ENCODE measurements at places on chromosomes 2 and 18. TPM values are rescaled to one million over a fixed set of nuclear protein-coding genes. Genes with fewer than 3 reads are reported as not detected.
A peak's percentile ranks its signal among the peaks of the same experiment; 100 is the strongest.

DNA sequence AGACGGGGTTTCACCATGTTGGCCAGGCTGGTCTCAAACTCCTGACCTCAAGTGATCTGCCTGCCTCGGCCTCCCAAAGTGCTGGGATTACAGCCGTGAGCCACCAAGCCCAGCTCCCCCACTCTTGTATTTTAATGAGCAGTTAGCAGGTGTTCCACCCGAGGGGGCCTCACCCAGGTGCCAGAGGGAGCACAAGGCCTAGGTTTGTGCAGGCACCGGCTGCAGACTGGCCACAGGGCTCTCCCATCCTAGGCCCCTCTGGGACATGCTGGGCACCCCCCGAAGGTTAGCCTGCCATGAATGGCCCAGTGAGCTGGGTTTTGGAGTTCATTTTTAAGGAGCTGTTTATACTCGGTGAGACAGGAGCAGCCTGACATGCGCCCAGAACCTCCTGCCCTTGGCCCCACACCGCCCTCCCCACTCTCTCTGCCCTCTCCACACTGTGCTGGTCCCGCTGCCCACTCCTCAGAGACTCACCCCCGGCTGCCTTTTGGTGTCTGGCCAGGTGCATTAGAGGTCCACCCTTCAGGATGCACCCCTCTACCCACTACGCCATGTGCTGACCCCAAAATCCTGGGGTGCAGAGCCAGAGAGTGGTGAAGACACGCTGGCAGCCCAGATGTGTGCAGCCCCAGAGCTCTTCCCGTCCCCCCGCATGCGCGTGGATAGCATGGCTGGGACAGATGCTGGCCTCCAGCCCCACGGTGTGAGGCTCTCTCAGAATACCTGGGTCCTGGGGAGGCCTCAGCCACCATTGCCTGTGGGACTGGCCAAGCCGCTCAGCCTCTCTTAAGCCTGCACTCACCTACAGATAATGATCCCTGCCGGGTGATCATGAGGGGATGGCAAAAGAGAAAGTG lies 11.2 kb upstream of the KLF11 start:
- no peaks in the 10 kb centered on the region for H3K27me3 ChIP-seq
- H3K36me3 ChIP-seq: no peaks in the 10 kb centered on the region
- peaks cover 6% of the 10 kb centered on the region for H3K4me1 ChIP-seq

GRCh38 chr2:68943581-68944568 lies 8.8 kb downstream of the GKN2 start:
- peak; percentile 64 for DNase-seq
- H3K27me3 ChIP-seq: no peaks in the 10 kb centered on the region
- peak overlapping the region; percentile 61 for H3K27ac ChIP-seq
- no peak overlapping the region for H3K4me3 ChIP-seq
- no peaks in the 10 kb centered on the region for H3K36me3 ChIP-seq

GRCh38 chr2:61091485-61091884 lies 25.8 kb downstream of the SANBR start:
- DNase-seq: no peak
- no peak overlapping the region for H3K4me3 ChIP-seq
- H3K27me3 ChIP-seq: no peaks in the 10 kb centered on the region
- H3K36me3 ChIP-seq: peaks cover 16% of the 10 kb centered on the region

DNA sequence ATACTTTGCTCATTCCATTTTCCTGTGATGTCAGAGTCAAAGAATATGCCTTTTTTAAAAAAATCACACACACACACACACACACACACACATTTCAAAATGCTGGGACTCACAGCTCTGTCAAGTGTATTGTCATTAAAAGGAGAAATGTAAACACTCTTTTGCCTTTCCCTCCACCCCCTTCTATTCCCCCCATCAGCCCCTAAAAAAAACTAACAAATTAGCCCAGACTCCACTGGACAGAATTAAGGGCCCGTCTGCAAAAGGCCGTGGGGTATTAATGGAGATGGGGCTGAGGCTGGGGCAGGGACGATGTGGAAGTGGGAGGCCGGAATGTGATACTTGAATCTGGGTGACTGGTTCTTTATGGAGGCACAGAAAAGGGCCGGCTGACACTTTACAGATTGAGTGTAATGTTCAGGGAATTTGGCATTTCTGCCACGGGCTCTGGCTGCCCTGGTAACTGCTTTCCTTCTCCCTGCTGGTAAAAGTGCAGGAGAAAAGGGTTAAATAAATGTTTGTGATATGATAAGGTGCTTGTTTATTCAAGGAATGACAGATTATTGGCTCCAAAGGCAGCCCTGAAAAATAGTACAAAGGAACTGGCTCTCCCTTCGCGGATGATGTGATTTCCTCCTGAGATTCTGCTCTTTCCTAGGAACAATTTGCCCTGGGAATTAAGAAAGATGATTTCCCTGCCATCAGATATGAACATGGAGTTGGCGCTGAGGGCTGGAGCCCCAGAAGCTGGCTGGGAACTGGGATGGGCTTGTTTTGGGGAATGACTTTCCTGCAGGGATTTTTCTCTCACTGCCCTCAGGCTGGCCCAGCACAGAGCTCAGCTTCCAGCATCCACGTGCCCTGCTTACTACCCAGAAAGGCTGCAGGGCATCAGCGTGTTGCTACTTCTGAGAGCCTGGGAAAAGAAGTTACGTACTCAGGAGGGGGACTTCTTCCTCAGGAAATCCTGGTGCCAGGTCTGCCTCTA lies 52.8 kb upstream of the CTAGE1 start:
- peaks cover 36% of the 10 kb centered on the region for H3K4me1 ChIP-seq
- H3K36me3 ChIP-seq: no peaks in the 10 kb centered on the region
- H3K27ac ChIP-seq: peak overlapping the region; percentile 72
- H3K4me3 ChIP-seq: no peak overlapping the region
- peak; percentile 73 for DNase-seq

DNA sequence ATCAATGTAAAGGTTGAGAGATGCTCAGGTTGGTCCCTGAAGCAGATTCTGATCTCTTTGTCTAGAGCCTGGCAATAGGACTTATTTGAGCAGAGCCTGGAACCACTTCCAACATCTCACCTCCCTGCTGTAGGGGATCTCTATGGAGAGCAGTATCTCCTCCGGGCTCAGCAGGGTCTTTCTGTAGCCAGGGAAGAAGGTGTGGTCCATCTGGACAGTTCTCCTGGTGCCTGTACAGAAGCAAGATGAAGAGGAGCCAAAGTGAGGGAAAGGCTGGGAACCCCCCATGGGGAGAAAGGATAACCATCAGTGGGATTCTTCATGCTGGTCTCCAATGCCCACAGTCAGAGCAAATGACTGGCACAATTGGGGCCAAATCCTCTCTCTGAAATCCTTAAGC lies 34.8 kb downstream of the XDH start:
- DNase-seq: no peak
- peaks cover 13% of the 10 kb centered on the region for H3K4me1 ChIP-seq
- H3K36me3 ChIP-seq: no peaks in the 10 kb centered on the region
- no peaks in the 10 kb centered on the region for H3K27me3 ChIP-seq
- no peak overlapping the region for H3K4me3 ChIP-seq
- no peak overlapping the region for H3K27ac ChIP-seq

- peaks cover 73% of the 10 kb centered on the region for H3K4me1 ChIP-seq
- H3K36me3 ChIP-seq: no peaks in the 10 kb centered on the region
- peak overlapping the region; percentile 10 for H3K27ac ChIP-seq
Observed at GRCh38 chr2:120768112-120769048, 32.7 kb downstream of the GLI2 start.

GRCh38 chr2:177328056-177328455 lies 63.5 kb upstream of the NFE2L2 start:
- H3K36me3 ChIP-seq: no peaks in the 10 kb centered on the region
- peaks cover 24% of the 10 kb centered on the region for H3K4me1 ChIP-seq
- H3K27me3 ChIP-seq: no peaks in the 10 kb centered on the region
- DNase-seq: peak; percentile 69
- no peak overlapping the region for H3K27ac ChIP-seq

DNA sequence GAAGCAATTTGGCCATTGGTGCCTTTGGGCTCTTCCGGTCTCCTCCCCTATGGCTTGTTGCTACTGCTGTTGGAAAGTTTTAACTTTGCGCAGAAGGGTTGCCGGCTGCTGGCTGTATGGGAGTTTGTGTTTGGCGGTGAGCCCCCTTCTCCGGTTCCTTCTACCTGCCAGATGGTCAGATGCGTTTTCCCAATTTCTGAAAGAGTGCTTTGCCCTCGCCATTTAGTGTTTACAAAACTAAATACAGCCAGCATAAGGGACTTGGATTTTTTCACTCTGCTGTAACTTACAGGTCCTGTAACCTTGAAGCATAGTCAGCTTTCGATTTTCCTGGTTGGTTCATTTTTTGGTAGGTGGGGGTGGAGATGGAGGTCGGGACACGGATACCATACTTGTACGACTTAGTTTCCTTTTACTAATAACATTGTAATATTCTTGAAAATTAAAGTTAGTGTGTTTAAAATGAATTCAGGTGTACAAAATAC lies 604 bp downstream of the COQ10B start:
- H3K36me3 ChIP-seq: peaks cover under 1% of the 10 kb centered on the region
- H3K4me3 ChIP-seq: peak overlapping the region; percentile 70
- peak overlapping the region; percentile 92 for H3K27ac ChIP-seq
- peak; percentile 96 for DNase-seq
- no peaks in the 10 kb centered on the region for H3K4me1 ChIP-seq

DNA sequence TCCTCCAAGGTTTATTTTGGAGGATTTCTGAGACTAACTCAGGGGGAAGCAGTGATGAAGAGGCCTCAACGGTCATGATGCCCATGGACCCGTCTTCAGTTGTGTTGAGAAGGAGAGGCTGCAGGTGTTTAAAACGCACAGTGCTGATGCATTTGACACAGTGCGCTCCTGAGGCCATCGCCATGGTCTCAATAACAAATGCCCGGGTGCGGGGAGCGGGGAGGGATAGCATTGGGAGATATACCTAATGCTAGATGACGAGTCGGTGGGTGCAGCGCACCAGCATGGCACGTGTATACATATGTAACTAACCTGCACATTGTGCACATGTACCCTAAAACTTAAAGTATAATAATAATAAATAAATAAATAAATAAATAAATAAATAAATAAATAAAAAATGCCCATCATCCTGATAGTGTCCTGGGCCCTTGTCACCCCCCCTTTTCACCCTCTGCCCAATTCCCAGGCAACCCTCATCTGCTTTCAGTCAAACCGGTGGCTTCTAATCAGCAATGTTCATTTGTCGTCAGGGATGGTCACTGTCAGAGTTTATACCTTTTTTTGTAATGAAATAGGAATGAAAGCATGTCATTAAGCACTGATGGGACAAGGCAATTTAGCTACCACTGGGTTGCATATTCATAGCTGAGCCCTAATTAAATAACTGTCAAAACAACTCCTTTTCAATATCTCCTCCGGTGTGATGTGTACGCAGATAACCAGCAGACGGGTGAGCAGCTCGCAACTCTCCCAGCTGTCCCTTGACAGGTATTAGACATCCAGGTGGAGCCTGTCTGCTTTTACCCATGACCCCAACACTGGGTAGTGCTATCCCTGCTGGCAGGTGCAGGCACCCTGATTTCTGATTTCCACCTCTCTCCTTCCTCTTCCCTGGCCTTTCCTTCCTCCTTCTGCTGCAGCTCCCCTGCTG lies 95.9 kb downstream of the KCNF1 start:
- H3K4me1 ChIP-seq: no peaks in the 10 kb centered on the region
- DNase-seq: no peak
- H3K27ac ChIP-seq: no peak overlapping the region
- H3K27me3 ChIP-seq: no peaks in the 10 kb centered on the region
- no peak overlapping the region for H3K4me3 ChIP-seq

GRCh38 chr2:77104554-77104953 lies 417.6 kb downstream of the LRRTM4 start:
- H3K4me1 ChIP-seq: no peaks in the 10 kb centered on the region
- H3K36me3 ChIP-seq: no peaks in the 10 kb centered on the region
- H3K4me3 ChIP-seq: no peak overlapping the region
- DNase-seq: no peak
- H3K27me3 ChIP-seq: no peaks in the 10 kb centered on the region
- no peak overlapping the region for H3K27ac ChIP-seq

DNA sequence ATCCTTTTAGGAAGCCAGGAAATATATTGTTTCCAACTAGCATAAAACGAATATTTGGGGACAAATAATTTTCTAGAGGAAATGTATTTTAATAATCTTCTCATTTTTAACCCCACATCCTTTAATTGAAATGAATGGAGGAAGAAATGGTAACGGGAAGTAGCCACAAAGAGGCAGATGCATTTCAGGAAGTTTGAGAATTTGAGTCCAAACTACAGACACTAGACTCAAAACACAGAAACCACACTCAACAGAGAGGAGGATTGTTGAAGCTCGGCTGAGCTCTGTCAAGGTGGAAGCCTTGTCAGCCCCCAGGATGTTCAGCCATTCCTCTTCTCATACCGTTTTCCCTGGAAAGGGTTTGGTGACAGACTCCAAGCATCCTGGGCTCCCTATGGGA lies 288.5 kb downstream of the NAPG start:
- no peaks in the 10 kb centered on the region for H3K27me3 ChIP-seq
- no peaks in the 10 kb centered on the region for H3K36me3 ChIP-seq
- no peaks in the 10 kb centered on the region for H3K4me1 ChIP-seq

DNA sequence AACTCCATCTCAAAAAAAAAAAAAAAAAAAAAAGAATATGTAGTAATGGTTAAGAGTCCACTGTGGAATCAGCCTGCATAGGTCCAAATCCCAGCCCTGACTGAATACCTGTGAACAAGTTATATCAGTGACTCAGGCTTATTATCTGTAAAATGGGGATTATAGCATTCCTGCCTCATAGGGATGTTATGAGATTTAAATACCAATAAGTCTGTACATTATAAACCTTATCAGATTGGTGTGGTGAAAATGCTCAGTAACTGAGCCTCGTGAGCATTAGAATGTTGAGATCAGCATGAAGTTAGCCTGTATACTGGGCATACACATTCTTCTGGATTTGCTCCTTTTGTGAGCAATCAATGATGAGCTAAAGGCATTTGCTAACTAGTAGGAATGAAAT lies 3.0 kb upstream of the AMMECR1L start:
- no peak overlapping the region for H3K27ac ChIP-seq
- H3K4me3 ChIP-seq: no peak overlapping the region
- no peaks in the 10 kb centered on the region for H3K36me3 ChIP-seq
- DNase-seq: no peak
- H3K4me1 ChIP-seq: peaks cover 8% of the 10 kb centered on the region

DNA sequence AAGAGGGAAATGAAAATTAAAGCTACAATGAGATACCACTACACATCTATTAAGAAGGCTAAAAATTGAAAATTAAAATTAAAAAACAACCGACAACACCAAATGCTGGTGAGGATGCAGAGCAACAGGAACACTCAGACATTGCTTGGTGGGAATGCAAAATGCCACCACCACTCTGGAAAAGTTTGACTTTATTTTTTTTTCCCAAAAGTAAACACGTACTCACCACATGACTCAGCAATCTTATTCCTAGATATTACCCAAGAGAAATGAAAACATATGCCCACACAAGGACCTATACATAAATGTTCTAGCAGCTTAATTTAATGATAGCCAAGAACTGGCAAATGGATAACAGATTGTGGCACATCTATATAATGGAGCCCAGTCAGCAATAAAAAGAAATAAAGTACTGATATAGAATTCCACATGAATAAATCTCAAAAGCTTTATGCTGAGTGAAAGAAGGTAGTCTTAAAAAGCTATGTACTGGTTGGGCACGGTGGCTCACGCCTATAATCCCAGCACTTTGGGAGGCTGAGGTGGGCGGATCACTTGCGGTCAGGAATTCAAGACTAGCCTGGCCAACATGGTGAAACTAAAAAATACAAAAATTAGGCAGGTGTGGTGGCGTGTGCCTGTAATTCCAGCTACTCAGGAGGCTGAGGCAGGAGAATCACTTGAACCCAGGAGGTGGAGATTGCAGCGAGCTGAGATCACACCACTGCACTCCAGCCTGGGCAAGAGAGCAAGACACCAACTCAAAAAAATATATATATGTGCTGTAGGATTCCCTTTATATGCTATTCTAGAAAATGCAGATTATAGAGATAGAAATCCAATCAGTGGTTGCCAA lies 4.2 kb upstream of the PROC start:
- H3K4me1 ChIP-seq: peaks cover 16% of the 10 kb centered on the region
- H3K27me3 ChIP-seq: no peaks in the 10 kb centered on the region
- no peaks in the 10 kb centered on the region for H3K36me3 ChIP-seq
- peak overlapping the region; percentile 41 for H3K27ac ChIP-seq
- DNase-seq: peak; percentile 78

The RAD51AP2 gene
- not detected for total RNA-seq

The FAM98A gene
- total RNA-seq: 131 TPM
